Hematopoietic multipotent progenitor cell (in vitro differentiated cells): ENCODE measurements at places on chromosomes 5 and 9.

DNA sequence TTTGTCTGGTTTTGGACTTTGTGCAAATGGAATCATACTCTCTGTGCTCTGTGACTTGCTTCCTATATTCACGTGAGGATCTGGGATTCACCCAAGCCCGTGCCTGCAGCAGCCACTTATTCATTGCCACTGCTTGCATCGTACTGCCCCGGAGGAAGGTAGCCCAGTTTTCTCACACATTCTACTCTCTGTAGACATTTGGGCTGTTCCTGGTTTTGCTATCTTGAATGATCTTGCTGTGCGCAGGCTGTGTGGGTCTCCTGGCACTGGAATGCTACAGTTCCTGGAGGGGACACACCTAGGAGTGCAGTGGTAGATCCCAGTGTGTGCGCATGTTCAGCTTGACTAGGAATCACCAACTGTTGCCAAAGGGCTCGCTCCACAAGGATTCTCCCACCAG is 99.2 kb upstream of the BOD1 start:
- DNase-seq: no peak

- DNase-seq: peak; percentile 46
Observed at GRCh38 chr5:139164020-139164419, 34.1 kb downstream of the SIL1 start.

- no peak for DNase-seq
Observed at GRCh38 chr5:100827481-100827889, 75.6 kb downstream of the ST8SIA4 start.

DNA sequence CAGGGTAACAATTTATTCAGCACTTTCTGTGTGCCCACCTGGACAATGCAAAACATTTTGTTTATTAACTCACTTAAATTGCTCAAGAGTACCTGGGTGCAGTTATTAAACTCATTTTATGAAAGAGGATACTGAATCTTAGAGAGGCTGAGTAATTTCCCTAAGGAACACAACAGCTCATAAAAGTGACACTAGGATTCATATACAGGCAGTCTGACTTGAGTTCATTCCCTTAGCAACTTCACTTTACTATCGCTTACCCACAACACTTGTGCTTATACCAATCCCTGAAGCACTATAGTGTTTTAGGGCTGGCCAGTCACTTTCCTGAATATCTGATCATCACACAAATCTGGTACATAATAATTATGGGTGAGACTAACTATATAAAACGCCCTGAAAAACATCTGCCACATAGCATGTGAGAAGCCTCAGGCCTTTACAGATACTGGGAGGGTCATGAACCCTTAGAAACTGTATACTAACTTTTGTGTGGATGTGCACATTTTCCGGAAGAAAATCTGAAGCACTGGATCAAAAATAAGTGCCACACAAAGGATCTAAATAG is 11.3 kb downstream of the TRPM6 start:
- DNase-seq: no peak

- no peak for DNase-seq
Observed at GRCh38 chr5:87899721-87900131, 368.9 kb downstream of the TMEM161B start.

DNA sequence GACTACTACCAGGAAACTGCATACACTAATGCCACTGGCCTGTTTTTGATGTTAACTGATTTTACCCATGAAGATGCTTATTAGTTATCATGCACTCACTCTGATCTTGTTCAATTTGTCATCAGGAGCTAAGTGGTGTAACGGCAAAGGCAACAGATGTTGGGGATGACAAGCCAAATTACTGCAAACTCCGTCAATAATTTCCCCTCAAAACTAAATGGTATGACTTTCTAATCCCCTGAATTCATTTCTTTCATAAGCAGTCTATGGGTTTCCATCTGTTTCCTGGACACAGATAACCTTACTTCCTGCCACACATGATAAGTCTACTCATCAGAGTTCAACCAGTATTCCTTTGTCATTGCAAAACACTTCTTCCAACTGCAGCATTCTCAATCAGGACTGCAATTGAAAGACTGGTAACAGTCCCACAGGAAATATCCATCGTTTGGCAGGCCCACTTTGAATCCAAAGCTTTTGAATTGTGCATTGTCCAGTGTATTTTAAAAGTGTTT is 96.2 kb upstream of the SMC2 start:
- DNase-seq: peak; percentile 58

DNA sequence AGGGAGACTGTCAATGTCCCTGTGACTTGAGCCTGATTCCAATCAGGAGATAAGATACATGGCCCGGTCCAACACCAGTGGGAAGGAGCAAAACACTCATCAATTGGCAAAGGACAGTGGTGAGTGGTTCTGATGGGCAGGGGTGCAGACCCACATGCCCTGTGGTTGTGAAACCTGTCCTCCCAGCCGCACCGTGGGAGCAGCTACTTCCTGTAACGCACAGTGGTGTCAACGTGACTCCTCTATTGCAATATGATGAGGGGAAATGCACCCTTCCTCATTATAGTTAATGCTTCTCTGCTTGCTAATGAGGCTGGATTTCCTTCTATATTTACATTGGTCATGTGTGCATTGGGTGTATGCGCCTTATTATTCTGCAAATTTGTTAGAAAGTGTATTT is 223.0 kb downstream of the IRX1 start:
- DNase-seq: peak; percentile 14

DNA sequence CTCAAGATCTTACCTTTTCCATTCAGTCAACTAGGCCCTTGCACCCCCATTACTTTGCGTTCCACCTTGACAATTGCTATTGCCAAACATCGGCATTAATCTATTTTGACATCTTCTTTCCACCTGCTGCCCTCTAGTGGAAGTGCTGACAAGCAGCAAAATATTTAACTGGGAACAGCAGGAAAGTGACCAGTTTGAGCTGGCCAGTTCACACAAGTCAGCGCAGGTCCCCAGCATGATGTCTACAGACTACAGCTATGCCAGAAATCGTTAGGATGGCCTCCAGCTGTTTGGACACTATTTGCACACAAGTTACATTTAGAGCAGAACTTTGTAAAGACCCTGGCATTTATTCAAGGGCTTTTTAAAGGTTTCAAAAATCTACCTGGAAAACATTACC is 160.1 kb downstream of the GHR start:
- peak; percentile 65 for DNase-seq

- DNase-seq: no peak
Observed at GRCh38 chr9:35540315-35540714, 50.4 kb downstream of the RUSC2 start.

GRCh38 chr5:116699332-116699731 is 124.7 kb upstream of the SEMA6A start:
- DNase-seq: no peak

DNA sequence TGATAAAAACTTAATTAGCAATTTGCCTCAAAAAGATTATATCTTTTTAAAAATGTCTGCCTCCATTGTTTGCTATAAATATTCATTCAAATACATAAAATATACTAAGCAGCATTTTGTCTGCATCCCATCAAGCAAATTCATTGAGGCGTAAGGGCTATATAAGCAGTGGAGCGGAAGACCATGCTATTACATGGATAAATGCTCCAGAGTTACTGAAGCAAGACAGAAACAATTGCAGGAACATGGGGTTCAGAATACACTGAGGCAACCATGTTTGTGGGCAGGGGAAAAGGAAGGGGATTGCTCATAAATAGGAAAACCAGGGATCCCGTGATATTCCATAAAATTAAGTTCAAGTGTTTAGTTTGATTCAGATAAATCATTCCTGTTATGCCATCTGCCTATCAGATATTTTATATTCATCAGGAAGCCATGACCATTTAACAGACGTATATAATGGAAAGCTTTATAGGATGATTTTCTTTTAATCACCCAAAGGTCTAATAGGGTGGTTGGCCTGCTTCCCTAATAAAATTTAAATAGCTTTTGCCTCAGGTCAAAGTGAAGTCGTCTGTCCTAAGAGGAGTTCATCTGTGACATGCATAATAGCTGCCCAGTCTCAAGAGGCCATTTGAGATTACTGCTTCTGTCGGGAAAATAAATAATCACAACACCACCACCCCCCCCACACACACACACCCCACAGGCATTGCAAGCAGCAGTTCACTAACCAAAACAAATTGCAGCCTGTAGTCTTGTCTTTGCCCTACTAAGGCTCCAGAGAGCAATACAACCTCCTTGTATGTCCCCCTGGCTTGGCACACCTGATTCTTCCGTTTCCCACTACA is 105.2 kb downstream of the RASEF start:
- DNase-seq: no peak

DNA sequence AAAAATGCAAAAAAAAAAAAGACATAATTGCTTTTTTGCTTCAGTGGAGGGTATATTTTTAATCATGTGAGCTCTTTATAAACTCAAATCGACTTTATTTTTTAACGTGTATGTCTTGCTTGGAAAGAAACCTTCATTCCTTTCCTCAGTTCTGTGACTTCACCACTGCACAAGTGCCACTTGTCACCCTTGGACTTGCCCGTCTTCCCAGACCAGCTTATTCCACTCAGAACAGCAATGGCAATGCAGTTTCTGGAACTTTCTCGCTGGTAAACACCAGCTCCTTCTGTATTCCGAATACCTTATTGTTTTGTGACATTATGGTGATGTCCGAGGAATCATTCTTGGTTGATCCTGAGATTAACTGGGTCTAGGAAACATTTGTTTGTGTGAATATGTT is 440.5 kb upstream of the ADAMTS16 start:
- no peak for DNase-seq

- DNase-seq: no peak
Observed at GRCh38 chr9:101683236-101683635, 55.2 kb downstream of the GRIN3A start.

- no peak for DNase-seq
Observed at GRCh38 chr5:17217493-17218352, at the start of gene BASP1. BASP1 (plus strand) TSS chr5:17217631; CDS start chr5:17275217, 57,586 bp downstream.

DNA sequence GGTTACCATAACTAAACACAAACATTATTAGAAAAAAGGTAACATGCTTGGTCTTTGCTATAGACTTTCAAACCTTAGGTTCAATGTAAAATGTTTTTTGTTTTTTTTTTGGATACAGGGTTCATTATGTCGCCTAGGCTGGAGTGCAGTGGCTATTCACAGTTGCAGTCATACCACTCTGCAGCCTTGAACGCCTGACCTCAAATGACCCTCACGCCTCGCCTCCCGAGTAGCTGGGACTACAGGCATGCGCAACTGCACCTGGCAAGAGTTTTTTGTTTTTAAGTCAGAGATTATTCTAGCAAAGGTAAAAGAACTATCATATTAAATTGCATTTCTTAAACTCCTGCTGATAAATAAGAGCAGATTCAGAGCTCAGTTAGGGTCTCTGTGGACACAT is 55.1 kb upstream of the NR5A1 start:
- no peak for DNase-seq

DNA sequence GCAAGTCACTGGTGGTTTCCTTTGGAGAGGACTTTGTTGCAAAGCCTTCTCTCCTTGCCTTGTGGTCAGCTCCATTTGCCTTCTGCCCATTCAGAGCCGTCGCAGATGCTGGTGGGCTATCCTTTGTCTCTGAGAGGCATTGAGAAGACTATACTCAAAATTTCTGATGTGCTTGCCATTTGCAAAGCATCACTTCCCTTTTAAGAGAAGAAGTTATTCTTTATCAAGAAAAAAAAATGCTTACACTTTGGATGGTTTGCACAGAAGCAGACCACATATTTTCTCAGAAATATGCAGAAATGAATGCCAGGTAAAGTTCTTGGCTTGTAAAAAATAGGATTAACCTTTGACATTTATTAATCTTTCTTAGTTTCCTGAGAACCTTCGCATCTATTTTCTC is 195.8 kb upstream of the KLF4 start:
- DNase-seq: no peak

DNA sequence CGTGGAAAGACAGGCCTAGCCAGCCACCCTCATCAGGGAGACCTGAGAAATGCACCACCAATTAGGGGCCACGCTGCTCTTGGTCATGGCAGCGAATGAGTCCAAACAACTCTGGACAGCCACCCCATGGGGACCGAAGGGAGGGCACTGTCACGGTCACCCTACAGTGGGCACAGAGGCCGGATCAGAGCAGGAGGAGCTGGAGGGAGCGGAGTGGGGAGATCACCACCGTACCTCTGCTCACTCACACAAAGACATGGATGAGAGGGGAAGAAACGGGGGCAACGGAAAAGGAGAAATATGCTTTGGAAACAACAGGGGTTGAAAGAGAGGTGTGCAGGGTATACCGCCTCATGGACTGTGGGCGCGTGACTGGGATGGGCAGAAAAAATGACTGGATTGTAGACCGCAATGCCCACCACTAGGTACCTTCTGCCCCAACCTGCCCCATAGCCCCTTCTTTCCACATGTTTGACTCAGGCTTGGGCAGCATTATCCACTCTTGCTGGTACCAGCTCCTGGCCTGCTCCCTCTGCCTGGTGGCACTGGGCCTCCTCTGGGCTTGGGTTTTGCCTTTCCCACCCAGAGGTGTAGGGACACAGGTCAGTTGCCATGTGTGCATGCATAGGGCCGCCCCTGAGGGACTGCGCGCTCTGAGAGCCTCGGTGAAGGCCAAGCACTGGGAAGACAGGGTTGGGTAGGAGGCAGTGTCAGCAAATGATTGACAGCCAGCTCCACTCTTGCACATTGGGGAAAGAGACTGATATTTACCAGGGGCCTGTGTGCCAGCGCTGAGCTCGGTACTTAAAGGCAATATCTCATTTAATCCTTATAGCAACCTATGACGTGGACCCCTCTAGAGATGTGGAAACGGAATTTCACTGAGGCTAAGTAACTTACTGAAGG is 76.6 kb downstream of the CRB2 start:
- DNase-seq: no peak

- no peak for DNase-seq
Observed at GRCh38 chr5:82151662-82152061, 126.5 kb downstream of the RPS23 start.

DNA sequence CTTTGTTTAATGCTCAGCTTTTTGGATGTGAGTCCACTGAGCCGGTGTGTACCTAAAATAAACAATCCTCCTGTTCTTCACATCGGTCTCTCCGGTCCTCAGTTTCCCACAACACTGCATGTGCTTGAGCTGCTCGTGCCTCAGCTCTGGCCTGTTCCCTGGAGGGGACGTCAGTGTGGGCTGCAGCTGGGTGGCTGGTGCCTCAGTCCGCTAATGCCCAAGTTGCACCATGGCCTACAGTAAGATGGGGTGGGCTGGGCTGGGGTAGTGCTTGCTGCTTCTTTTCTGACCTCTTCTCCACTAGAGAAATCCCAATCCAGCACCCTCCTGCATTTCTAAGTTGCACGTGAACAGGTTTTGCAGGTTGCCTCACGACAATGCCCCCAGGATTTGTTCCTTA is 595 bp upstream of the BTNL9 start:
- no peak for DNase-seq

- no peak for DNase-seq
Observed at GRCh38 chr5:44862808-44863207, 54.1 kb downstream of the MRPS30 start.

DNA sequence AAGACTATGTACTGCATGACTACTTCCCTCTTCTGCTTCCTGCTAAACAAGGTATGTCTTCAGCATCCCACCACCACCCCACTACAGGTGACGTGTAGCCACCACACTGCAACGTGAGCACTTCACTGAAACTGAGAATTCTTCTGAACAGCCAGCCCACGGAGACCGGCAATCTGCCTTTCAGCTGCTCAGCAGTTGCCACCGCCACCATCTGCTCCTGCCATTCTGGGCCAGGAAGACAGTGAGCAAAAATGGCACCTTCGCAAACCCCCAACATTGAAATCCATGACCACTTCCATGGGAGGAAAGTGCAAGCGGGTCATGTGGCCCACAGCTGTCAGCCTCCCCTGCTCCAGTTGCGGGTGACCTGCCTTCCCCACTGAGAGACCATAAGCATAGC is 443.4 kb upstream of the ST8SIA4 start:
- no peak for DNase-seq

- DNase-seq: no peak
Observed at GRCh38 chr5:84602371-84602771, 217.7 kb upstream of the EDIL3 start.
